ENCODE measurements at places on chromosomes 11 and 22.

DNA sequence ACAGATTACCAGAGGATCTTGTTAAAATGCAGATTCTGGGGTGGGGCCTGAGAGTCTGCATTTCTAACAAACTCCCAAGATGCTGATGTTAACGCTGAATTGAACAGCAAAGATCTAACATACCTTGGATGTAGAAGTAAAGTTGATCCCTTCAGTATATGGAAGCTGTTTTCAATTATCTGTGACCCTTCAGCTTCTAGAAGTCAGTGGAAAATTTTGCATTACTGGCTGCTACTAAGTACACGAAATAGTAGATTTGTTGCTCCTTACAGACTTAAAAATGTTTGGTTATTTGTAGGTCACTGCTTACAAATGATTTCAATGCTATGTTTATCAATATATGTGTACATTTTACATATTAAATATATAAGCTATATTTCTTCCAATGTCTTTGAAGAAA, 107.4 kb downstream of the ARHGAP42 start:
- DNase-seq: no peak

GRCh38 chr11:26677566-26677965, 44.3 kb downstream of the SLC5A12 start:
- DNase-seq: no peak

DNA sequence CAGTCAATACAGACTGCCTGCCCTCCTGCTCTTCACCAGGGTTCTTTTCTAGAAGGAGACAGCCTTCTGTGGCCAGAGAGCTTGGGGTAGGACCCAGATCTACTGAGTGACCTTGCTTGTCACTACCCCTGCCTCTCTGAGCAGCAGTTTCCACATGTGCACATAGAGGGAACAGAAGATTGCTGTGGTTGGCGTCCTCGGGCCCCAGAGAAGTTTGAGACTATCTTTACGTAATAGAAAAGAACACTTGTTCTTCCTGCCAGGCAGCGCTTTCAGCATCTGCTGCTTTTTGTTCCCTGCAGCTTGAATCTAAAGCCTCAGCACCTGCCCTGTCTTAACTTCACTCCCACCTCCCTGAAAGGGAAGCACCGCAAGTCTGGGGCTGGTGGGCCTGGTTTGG, 1.9 kb upstream of the FKBP2 start:
- no peak for DNase-seq

DNA sequence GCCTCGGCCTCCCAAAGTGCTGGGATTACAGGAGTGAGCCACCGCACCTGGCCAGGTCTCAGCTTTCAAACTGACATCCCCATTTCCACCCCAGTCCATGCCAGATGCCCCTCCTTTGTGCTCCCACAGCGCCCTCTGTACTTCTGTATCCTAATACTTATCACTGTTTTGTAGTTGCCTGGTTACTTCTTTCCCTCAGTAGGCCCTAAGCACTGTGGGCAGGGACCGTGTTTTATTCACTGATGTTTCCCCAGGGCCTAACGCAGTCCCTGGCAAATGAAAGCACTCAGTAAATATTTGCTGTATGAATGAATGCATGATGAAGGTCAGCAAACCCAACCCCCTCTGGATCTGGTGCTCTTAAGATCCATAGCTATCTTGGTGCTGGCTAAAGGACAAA, 2.2 kb upstream of the TRIM3 start:
- DNase-seq: no peak

DNA sequence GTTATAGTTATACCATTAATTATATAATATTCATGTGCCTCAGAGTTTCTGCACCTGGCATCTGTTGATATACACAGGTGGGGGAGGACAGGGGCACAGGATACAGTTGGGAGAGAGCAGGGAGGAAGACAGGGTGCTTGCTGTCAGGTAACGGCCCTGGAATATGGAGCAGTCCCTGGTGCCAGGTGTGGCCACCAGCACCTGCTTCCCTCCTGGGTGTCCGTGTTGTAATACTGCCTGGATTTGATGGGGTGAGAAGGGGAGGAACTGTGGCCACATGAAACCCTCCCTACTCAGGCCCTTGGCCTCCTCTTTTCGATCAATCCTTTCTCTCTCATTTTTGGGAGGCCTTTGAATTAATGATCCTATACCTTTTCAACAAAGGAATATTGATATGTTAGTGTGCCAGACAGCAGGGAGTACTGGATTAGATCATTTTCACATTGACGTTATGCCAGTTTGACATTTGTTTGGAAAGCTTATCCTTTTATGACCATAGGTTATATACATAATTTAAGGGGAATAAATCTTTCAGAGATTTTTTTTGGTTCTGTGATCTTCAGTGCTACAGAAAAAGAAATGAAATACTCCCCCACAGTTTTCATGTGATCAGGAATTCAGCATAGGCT, 88.6 kb downstream of the TEAD1 start:
- DNase-seq: no peak

DNA sequence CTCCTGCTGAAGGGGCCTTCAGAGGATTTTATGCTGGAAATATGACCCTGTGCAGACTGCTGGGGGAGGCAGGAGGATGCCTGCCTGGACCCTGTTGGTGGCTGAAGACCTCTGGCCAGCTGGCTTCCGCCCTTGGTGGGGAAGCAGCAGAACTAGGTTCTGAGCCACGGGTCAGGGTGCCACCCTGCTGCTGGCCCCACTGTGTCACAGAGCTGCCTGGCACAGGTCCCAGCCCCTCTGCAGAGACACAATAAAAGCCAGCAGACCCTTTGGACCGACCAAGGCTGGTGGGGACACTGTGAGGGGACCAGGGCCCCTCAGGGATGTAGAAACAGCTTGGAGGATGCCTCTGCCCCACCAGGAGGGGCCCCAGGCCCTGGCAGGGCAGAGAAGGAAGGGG, 6.9 kb upstream of the SREBF2 start:
- DNase-seq: no peak

DNA sequence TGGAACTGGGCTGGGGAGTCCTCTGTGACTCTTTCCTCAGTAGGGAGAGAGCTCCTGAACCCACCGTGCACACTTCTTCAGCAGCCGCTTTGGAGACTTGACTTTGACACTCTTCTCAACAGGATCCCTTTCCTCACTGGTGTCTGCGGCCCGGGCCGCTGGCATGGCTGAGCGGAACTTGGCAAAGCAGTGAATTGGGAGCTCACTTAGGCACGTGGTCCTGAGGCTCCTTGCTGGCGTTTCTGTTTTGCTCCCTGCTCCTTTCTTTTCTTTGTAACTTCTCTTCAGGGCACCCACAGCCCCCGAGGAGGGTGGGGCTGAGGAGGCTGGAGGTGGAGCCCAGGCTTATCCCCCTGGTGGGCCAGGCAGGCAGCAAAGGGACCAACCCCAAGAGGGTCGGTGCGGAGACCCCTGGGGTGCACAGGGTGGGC, 8.4 kb upstream of the KCNQ1OT1 start:
- DNase-seq: no peak

DNA sequence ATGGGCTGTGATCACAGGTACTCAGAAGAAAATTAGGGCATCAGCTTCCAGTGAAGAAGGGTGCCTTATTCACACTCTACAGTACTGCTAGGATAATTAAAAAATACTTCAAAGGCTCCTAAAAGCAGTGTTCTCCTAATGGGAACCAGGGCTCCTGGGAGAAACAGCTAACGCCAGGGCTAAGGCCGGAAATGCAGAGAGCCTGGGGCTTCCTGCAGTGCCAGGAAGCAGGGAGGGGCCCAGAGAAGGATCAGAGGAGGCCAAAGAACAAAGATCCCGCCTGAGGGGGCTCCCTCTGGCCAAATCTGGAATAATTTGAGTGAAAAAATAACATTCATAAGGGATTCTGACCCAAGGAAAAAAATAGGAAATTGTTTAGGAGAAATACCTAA, 27.5 kb downstream of the TOLLIP start:
- DNase-seq: no peak

DNA sequence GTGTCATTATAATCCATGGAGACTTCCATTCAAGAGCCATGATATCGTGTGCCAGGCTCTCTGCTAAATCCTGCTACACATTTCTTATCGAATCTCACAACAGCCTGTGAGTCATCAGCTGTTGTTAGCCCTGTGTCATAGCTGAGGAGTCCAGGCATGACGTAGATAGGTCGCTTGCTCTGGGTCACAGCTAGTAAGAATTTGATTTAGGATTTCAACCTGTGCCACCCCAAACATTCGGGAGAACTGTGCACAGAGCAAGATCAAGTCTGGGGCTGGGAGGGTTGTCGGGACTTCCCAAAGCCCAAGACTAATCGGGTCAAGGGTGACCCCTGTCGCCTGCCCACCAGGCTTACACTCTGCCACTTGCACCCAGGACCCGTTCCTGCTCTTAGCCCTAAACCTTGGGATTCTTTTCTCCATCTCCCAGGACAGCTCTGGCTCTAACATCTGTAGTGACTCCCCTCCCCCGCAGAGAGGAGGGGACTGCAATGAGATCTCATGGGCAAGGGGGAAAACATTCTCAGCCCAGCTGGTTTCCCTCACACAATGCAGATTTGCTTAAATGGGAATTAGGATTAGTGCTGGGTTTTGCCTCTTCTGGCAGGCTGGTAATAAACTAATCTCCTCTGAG, 34.3 kb downstream of the TSPAN18 start:
- DNase-seq: no peak

DNA sequence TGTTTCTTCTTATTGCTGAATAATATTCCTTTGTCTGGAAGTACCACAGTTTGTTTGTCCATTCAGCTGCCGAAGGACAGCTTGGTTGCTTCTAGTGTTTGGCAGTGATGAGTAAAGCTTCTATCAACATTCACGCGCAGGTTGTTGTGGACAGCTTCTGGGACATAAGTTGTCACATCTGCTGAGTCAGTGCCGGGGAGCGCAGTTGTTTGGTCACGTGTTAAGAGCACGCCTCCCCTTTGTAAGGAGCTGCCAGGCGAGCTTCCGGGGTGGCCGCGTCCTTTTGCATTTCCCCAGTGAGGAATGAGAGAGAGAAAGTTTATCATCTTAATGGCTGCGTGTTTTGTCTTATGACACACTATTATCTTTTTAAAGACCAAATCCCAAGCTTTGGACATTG, 30.3 kb downstream of the SAMM50 start:
- DNase-seq: no peak

- peak; percentile 70 for DNase-seq
These were observed 499.0 kb upstream of the CCDC179 start for GRCh38 chr11:23359297-23359696.

DNA sequence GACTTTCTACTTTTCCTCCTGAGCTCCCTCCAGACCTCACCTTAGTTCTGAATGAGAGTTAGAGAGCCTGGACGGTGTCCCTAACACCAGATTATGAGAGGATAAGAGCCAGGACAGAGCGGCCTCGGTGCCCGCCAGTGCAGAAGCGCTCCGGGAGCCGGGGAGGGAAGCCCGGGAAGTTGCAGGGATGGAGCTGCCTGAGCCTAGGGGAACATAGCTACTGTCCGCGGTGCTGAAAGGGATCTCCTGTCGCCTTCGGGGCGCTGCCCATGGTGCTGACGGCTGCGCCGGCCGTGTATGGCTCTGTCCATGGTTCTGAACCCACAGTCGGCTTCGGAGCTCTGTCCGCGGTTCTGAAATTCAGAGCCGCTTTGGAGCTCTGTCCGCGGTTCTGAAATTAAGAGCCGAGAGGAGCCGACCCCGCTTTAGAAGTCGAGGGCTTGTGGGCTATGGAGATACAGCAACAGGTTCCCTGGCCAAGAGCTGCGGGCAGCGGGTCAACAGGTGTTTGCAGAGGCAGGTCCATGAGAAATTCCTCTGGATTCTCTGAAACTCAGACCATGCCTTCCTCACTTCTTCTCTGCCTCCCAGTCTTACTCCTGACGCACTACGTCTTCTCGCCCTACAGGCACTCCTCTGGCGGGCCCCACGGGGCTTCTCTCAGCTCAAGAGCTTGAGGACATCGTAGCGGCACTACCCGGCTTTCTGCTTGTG, 814 bp downstream of the NPAS4 start:
- DNase-seq: no peak

- no peak for DNase-seq
These were observed 20.7 kb downstream of the ELF5 start for GRCh38 chr11:34492806-34493414.

DNA sequence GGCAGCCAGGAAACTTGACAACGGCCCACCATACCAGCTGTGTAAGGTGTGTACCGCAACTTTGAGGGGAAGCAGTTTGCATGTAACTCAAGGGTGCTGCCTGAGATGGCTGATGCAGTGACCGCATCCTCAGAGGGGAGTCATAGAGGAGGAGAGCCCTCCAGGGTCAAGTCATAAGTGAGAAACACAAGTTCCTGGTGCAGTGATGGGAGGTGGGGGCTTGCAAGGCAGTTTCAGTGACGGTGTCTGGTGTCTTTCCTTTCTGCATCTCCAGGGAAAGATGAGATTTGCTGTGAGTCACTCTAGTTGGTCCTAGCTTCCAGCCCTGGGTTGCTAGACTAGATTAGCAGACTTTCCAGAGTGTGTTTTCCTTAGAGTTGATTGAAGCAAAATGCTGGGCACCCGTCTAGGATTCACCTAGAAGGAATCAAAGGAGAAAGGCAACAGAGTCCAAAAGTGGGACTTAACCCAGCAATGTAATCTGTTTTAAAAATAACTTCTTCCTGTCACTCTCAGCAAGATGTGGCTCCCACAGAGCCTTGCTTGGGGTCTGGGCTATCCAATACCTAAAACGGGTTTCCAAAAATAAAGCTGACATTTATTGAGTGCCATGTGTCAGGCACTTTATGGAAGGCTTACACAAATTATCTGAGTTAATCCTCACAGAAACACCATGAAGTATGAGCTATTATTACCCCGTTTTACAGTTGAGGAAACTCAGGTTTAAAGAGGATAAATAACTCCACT, 265.4 kb upstream of the PLET1 start:
- no peak for DNase-seq

DNA sequence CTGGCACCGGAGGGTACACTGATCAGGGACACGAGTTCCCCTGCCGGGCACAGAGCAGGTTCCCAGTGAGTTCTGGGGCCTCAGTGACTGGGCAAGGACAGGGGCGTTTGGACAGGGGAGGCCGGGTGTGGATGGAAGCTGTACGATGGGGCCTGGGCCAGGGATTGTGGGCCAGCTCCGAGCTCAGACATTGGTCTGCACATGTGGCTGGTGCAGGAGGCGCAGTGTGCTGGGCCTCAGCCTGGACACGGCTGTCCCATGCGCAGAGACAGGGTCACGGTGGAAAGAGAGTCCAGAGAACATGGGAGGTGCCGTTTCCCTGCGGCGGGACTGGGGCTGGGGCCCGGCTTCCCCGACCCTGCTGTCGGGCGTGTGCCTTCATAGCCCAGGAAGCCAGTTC, 60.7 kb downstream of the CDKN1C start:
- DNase-seq: no peak

All from AG04449 (cell line).